ENCODE measurements at places on chromosomes 16 and 17.
A peak's percentile ranks its signal among the peaks of the same experiment; 100 is the strongest.

DNA sequence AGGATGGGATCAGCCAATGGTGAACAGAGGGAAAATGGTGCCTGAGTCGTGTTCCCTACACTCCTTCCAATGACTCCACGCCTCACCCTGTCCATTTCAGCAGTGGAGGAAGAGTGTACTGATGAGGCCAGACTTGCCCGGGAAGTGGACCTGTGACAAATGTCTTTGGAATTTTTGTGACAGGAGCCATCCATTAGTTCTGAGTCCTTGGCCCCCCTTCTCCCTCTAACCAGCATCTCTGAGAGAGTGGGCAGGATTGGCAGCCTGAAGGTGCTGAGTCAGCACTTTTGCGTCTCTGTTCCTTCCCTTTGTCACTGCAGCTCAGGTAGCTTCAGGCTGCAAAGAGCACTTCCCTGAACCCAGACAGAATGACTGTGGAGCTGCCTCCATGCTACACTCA lies 30.8 kb downstream of the BEAN1 start:
- peak; percentile 55 for DNase-seq

DNA sequence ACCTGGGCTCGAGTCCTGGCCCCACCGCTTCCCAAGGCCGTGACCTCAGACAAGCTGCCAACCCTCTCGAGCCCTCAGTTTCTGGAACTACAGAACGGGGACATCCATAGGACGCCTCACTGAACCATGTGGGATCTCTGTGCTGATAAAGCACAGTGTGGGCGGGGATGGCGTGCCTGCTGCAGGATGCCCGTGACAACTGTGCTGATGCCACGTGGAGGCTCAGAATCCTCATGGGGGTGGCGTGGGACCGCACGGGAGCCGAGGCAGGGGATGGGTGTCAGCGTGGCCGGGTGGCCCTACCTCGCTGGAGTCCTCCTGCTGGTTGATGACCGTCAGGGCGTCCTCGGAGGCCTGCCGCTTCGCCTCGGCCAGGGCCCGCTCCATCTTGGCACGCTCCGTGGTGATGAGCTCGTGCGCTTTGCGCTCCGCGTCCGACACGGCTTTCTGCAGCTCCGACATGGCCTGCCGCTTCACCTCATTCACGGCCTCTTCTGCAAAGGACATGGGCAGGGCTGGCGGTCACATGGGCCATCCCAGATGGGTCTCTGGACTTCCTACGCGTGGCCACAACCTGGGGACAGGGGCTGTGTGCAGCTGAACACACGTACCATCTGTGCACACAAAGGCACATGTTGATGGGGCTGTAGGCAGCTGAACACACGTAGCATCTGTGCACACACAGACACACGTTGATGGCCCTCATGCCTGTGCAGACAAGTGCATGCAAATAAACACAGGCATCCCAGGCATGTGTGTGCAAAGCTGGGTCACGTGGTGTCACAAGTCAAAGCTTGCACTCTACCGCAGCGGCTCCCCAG lies 12.7 kb upstream of the PABPN1L start:
- no peak for DNase-seq

GRCh38 chr16:57591086-57591869 lies 37.2 kb upstream of the ADGRG1 start:
- peak; percentile 86 for DNase-seq

DNA sequence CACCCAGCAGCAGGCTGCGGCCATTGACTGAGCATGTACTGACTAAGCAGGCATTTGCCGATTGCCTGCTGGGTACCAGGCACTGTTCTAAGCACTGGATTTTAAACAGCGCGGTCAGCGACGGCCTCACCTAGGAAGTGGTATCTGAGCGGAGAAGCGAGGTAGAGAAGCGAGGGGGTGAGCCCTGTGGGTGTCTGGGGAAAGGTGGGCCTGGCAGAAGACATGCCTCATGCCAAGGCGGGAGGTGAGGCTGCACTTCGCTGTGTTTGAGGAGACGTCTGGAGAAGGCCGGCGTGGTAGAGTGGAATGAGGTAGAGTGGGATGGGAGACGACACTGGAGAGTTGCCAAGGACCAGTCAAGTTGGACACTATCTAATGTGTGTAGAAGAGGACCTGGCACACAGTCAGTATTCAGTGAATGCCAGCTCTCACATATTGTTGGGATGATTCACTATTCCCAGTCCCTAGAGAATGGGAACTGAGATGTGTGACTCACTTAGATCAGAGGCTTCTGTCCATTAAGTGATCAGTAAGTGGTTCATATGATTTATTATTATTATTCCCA lies 14.4 kb downstream of the SYCE1L start:
- DNase-seq = no peak

GRCh38 chr17:68539548-68540467 lies 27.6 kb downstream of the PRKAR1A start:
- DNase-seq = peak; percentile 19

Data from retina (tissue), 1 donor.